Activated CD4-positive, alpha-beta T cell treated with anti-CD3 and anti-CD28 coated beads, Interleukin-2, amount 50 U/mL, for 1 hour (primary cell): ENCODE measurements at places on chromosomes 5 and 9.

DNA sequence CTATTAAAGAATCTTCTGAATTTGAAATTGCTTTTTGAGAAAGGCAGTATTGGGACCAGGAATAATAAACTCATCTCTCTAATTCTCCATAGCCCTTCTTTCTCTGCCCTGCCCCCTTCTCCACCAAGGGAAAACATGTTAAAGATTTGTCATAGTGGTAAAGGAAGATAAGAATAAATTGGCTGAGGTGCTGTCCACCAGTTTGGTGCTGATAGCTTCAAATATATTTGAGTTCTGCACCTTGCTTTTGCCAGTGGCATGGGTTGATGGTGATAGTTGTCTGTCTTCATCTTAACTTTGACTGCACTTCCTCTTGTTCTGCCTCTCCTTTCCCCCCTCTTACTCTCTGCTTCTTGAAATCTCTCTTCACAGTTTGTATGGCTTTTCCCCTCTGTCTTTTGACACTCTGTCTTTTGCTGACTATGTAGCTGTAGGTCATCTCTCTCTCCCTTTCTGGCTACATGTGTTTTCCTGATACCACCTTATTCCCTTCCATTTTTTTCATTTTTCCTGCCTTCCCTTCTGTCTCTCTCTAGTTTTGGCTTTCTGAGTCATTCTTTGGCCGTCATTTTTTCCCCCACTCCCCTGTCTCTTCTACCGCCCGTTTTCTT, 56.6 kb downstream of the NDUFS4 start:
- DNase-seq: no peak

- no peak for DNase-seq
These were observed 41.4 kb downstream of the PUM3 start for GRCh38 chr9:2802494-2802921.

- DNase-seq: no peak
These were observed 17.7 kb upstream of the DAB2IP start for GRCh38 chr9:121633736-121634135.

GRCh38 chr5:56147106-56147505, 86.0 kb downstream of the ANKRD55 start:
- DNase-seq: no peak

DNA sequence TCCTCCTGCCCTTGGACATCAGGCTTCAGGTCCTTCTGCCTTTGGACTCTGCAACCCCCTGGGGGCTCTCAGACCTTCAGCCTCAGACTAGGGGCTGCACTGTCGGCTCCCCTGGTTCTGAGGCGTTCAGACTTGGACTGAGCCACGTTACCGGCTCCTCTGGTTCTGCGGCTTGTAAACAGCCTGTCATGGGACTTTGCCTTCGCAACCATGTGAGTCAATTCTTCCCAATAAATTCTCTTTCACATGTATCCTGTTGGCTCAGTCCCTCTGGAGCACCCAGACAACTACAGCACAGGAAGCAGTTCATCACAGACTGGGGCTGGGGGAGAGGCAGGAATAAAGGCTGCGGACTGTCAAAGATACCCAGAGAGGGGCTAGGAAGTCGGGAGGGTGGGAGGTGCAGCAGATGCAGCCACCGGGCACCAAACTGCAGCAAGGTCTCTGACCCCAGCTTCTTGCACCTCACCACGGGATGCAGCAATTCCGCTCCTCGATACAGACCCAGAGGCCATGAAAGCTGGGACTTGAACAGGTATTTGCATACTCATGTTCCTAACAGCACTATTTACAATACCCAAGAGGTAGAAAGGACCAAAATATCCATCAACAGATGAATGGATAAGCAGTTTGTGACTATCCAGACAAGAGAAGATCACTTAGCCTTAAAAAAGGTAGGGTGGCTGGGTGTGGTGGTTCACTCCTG, 100.8 kb downstream of the COL23A1 start:
- DNase-seq: no peak
